ENCODE measurements at places on chromosomes 3 and 15.

DNA sequence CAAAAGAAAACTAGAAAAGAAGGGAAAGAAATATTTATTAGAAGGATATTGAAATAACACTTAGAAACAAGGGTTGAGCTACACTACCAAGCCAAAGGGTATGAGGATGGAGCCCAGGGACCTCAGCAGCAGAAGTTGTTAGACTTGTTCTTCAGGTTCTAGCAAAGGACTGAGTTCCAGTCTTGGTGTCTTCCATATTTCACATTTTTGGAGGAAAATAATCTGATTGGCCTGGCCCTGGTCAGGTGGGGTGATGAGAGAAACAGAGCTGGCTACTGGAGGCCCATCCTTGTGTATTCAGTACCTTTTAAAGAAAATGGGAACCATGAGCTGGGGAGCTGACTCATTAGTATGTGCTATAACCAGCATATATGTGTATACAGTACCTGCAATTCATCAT lies 28.2 kb downstream of the PPP4R2 start:
- no peak for DNase-seq

DNA sequence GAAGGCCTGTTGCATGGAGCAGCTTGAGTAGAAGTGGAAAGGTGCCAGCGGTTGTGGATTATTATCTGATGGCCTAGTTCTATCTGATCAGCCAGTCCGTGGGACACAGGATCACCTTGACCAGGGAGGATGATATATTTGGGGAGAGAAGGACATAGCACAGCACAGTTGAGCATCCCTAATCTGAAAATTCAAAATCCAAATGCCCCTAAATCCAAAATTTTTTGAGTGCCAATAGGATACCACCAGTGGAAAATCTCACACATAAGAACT lies 6.0 kb downstream of the CSPG4 start:
- no peak for DNase-seq

DNA sequence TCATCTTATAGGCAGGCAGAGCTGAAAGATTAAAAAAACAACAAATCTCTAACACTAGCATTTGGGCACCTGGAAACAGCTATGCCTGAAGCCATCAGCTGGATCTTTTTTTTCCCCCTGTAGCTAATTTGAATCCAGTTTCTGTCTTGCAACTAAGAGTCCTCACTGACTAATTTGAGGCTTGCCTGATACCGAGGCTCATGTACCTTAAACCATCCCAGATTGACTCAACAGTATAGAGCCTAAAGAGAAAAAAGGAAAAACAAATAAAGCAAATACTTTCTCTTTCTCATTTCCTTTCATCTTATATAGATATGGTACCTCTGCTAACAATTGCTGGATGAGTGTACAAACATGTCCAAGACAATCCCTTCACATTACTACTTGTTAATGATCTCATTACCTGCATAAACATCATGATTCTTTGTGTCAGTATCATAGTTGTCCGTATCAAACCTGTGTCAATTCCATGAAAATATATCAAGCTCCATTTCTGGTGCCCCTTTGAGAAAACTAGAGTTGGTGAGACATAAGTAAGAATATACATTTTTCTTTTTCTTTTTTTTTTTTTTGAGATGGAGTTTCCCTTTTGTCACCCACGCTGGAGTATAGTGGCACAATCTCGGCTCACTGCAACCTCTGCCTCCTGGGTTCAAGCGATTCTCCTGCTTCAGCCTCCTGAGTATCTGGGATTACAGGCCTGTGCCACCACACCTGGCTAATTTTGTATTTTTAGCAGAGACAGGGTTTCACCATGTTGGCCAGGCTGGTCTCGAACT lies 43.1 kb downstream of the BHLHE40 start:
- no peak for DNase-seq

- DNase-seq, result no peak
Observed at GRCh38 chr3:76811418-76811817, 228.5 kb upstream of the ROBO2 start.

DNA sequence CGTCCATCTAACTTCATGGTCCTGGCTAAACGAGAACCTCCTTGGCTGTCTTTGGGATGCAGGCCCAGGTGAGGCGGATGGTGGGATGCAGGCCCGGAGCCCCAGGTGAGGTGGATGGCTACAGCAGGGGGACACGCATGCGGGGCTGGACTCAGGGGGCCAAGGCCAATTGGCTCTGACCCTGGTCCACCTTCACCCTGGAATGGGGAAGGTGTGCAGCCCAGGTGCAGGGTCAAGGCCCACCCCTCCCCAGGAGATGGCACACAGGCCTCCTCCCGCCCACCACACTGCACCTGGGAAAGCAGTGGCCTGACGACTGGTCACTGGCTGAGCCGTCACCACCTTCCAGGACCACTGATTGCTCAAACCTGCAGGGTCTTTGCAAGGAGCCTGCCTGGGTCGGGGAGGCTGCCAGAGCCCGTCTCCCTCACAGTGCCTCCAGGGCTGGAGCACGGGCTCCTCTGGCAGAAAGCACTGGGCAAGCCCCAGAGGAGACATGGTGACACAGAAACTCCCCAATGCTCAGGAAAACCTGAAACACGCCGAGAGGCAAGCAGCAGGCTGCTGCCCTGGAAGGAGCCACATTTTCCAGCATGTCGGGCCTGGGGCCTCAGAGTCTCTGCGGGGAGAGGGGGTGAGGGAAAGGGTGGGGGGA lies 159.6 kb downstream of the LRRK1 start:
- DNase-seq, result no peak

DNA sequence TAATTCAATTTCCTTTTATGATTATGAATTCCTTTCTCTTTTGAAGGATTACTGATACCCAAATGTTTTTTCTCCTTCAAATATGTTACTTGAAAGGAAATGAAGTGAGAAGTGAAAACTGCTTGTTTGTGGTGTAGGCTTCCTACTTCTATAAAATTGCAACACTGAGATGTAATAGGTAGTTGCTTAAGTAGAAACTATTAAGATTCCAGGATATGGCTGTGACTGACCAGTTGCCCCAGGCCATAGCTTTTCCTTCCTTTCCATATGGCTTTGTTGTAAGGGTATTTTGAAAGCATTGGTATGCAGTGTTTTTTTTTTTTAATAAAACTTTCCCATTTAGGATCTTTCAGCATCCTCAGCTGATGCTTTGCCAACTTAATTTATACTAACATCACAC lies 28.5 kb downstream of the DNAJC13 start:
- no peak for DNase-seq

GRCh38 chr3:112781599-112781998 lies 65.1 kb downstream of the CD200R1L start:
- DNase-seq, result no peak

- no peak for DNase-seq
Observed at GRCh38 chr3:181899702-181900101, 188.0 kb downstream of the SOX2 start.

DNA sequence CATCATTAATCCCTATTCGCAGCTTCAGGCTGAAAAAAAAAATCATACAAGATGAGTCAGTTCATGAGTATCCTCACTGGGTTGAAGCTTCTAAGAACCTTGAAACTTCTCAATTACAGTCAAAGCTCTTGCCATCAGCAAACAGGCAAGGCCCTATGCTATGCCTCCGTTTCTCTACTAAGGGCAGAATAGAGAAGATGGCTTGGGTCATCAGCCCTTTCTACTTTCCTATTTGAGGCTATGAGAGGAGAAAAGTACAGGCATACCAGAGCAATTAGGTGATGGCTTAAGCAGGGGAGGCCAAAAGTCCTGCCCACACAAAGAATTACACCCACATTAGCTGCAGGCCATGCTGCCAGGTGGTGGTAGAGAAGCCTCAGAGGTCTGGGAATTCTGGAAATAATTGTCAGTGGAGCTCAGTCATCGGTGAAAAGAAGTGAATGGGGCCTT lies 89.0 kb downstream of the MRPL46 start:
- DNase-seq, result no peak

DNA sequence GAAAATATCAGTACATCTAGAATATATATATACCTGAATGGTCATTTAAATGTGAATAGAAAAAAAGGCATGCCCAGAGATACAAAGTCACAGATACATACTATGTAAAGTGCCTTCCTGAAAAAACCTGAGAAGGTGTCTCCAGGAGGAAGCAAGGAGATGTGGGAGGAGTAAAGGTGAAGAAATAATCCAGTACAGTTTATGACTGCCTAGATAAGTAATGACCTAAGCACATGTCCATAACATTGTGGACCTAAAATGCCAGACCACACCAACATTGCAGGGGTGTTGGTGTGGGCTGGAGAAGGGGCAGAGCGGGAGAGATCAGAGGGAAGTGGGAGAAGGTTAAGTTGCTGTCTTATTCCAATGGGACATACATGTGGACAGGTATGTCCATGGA lies 226.9 kb downstream of the ZNF621 start:
- no peak for DNase-seq

DNA sequence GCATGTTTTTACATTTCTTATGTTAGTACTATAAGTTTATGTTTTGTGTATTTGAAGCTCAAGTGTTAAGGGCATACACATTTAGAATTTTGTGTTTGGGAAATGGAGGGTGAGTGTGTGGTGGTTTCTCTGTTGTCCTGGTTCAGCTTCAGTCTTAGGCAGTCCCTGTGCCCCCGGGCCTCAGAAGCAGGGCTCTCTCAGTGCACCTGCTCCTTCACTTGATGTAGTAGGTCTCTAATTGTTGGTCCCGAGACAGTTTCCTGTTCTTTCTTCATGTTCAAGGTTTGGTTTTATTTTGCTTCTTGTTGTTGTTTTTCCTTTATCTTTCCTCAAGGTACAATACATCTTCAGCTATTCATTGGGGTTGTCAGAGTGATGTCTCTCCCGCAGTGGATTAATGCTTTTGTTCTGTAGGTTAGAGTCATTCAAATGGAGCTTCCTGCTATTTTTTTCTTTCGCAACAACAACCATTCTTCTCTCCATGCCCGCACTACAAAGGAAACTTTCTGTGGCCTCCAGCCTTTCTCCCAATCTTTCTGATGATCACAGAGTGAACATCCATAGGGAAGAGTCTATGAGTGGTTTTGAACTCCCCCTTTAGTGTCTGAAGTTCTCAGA lies 177.8 kb upstream of the GOLGA6L4 start:
- no peak for DNase-seq

- no peak for DNase-seq
Observed at GRCh38 chr3:31367518-31367917, 165.2 kb upstream of the STT3B start.

GRCh38 chr15:50523851-50524251 lies 22.6 kb downstream of the USP50 start:
- no peak for DNase-seq

DNA sequence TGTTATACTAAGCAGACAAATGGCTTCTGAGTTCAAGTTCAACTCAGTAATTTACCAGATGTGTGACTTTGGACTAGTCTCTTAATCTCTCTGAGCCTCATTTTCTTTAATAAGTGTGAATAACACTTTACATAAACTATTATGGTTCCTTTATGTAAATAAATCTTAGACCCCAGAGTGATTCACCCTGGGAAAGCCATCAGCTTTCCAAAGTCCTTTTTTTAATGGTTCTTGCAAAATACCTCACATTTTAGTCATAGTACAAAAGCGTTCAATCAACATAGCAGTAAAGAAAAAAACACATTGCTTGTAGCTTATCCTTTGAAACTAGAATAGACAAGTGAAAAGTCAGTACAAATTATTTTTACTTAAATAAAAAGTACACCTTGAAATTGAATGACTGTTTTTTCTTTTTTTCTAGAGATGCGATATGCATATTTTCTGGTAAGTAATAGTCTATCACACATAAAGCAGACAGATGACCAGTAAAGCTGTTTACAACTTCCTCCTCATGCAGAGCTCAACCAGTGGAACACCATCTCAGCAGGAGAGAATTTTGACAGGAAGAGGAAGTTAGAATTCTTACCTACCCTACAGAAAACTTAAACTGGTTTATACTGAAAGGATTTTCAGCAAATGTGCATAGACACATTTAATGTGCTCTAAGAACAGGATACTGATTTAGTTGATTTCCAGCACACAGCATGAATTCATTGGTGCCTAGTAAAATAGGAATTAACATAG lies 123.0 kb upstream of the AGBL1 start:
- no peak for DNase-seq

DNA sequence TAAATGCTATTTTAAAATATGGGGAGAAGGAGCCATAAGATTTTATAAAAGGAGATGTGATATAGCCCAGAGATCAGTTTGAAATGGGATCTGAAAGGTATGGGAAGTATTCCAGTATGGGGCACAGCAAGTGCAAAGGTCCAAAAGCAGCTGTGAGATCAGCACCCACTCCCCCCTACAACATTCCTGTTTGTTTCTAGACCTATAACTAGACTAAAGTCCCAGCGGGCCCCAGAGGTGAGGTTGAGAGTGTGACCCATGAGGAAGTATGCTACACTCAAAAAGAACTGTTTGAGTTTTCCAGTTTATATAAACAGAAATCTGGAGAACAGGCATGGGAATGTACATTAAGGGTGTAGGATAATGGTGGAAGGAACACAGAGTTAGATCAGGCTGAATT lies 152.5 kb downstream of the TBC1D5 start:
- DNase-seq, result no peak

DNA sequence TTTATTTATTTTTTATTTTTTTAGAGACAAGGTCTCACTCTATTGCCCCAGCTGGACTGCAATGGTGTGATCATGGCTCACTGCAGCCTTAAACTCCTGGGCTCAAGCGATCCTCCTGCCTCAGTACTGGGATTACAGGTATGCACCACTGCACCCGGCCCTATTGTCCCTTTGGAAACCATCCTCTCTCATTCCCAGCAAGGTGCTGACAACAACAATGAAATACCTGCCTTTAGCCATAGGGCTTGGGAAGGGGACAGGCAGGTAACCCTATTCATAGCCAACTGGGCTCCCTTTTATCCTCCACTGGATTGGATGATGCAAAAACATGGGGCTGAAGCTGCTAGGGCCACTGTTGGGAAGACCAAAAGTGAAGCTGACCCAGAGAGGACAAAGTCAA lies 43.1 kb downstream of the SCAP start:
- DNase-seq, result no peak

- peak; percentile 16 for DNase-seq
Observed at GRCh38 chr3:81300324-81300927, 461.0 kb downstream of the GBE1 start.

- no peak for DNase-seq
Observed at GRCh38 chr15:67232591-67232990, 21.9 kb downstream of the AAGAB start.

DNA sequence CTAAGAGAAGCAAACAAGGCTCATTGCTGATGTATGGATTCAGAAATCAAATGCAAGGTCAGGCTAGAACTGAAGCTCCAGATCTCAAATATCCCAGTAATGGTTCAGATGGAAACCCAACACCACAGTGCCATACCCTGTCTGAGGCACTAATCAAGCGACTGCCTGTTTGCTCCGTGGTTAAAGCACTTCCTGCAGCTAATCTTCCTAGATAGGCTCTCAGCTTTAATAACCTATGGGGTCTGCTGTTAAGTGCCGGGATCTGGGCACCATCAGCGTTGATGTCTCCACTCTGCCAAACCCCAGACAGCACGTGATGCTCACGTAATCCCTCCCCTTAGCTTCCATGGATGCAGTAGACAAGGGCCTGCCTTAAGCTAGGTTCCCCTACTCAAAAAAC lies 262.6 kb downstream of the MECOM start:
- no peak for DNase-seq

DNA sequence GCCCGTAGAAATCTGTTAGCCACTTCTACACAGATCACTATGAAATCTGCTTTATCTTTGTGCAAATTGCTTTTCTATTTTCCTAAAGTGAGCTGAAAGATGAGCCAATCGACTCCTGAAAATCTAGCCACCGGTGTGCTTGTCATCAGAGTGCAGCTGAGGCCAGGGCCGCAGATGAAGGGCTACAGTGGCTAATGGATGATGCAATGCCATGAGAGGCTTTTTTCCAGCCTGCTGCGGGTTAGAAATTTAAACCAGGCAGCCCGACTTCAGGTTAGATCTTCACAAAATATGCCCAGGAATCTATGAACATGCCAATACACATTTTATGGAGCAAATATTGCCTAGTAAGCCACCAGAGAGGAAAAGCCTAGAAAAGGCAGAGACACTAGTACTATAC lies 948.2 kb upstream of the CFAP20DC start:
- DNase-seq, result no peak

- no peak for DNase-seq
Observed at GRCh38 chr15:68278345-68278594, 725 bp downstream of the FEM1B start.

All from NCI-H774 (cell line).